Daoy (cell line): ENCODE measurements at places on chromosomes 6 and 20. TPM values are rescaled to one million over a fixed set of nuclear protein-coding genes. Genes with fewer than 3 reads are reported as not detected.

- no peak for DNase-seq
Observed at GRCh38 chr6:45921691-45922281, 93.9 kb downstream of the CLIC5 start.

DNA sequence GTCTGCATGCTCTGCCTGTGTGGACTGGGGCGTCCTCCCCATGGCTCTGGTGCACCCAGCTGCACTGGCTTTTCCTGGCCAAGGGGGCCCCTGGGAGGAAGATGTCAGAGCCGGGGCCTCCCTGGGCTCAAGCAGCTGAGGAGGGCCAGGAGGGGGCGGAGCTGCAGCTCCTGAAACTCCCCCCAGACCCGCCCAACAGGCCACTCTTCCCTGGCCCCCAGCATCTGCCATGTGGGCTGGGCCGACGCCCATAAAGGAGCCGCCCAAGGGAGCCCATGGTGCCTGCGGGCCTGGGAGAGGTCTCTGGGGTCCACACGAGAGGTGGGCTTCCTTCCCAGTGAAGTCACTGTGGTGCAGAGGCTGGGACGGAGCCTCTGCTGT, 4.0 kb downstream of the RBBP8NL start:
- DNase-seq = no peak

DNA sequence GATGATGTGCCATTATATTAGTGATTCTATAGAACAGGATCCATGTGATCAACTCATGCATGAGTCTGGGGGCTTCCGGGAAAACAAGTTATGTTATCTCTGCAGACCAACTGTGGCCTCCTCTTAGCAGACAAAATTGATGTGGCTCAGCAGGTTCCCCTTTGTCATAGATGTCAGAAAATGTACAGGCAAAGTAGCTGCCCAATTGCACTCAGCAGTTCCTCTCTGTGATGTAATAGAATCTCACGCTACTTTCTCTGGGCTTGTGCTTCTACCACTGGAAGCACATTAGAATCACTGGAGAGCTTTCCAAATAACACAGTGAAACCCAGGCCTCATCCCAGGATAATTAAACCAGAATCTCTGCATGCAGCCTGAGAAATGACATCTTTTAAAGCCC, 253.1 kb downstream of the SLC24A3 start:
- DNase-seq = no peak

GRCh38 chr20:44861531-44862006, 23.9 kb upstream of the YWHAB start:
- DNase-seq = peak; percentile 58

- no peak for DNase-seq
Observed at GRCh38 chr6:144899161-144899560, 614.0 kb downstream of the UTRN start.

DNA sequence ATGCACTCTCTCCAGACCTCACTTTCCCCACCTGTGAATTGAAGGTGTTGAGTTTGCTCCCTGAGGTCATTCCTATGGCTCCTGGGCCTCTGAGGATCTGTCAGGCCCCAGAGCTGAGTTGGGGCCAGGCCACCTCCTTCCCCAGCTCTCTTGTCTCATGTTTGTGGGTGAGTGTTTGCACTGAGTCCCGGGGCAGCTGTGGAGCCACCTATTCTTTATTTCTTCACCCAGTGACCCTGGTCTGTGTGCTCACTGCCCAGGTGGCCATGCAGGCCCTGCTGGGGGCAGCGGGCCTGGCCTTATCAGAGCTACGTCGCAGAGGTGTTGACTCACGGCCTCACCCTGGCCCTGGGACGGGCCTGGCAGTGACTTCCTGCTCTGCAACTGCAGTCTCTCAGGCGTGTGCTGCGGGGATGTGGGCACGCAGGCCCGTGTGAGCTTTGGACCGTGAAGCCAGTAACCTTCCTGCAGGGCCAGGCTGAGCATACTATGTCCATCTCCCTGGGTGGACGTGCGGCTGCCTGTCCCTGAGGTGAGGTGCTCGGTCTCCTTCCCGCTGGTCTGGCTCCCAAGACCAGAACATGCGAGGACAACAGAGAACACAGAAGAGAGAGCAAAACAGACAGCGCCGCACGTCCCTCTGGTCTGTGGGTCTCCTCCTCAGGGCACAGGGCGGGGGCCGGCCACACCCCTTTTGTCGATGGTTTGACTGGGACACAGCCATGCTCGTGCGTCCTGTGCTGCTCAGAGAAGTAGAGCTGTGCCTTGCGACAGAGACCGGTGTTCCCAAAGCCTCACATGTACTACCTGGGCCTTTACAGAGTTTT, 12.1 kb downstream of the TMEM181 start:
- DNase-seq = peak; percentile 21

- DNase-seq = peak; percentile 21
Observed at GRCh38 chr20:44601801-44602204, 19.4 kb downstream of the PKIG start.

GRCh38 chr6:1175877-1176276, 136.0 kb upstream of the FOXQ1 start:
- DNase-seq = no peak

- DNase-seq = no peak
Observed at GRCh38 chr6:91664327-91664959, 1077.6 kb upstream of the MAP3K7 start.

Gene SMAP1
- total RNA-seq = 21.4 and 22.5 TPM in 2 replicates

Gene HLA-G
- total RNA-seq = not detected in 2 replicates

Gene FHL5
- total RNA-seq = not detected in 2 replicates

Gene BTN1A1
- not detected in 2 replicates for total RNA-seq
